ENCODE measurements at places on chromosomes 2 and 18. TPM values are rescaled to one million over a fixed set of nuclear protein-coding genes. Genes with fewer than 3 reads are reported as not detected.

CERKL gene
- total RNA-seq = 1.1 TPM

AMER3 gene
- total RNA-seq = 32.8 TPM

DNA sequence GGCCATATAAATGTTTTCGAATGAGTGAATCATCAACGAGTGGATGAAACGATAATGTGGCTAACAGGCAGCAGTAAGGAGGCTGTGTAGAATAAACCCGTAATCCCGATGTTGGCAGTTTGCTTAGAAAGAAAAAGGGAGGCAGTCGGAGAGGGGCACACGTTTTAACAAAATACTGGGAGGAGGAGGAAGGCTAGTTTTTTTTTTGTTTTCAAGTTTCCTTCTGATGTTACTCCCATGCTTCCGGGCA, 476 bp upstream of the MSH2 start:
- no peak for DNase-seq

DNA sequence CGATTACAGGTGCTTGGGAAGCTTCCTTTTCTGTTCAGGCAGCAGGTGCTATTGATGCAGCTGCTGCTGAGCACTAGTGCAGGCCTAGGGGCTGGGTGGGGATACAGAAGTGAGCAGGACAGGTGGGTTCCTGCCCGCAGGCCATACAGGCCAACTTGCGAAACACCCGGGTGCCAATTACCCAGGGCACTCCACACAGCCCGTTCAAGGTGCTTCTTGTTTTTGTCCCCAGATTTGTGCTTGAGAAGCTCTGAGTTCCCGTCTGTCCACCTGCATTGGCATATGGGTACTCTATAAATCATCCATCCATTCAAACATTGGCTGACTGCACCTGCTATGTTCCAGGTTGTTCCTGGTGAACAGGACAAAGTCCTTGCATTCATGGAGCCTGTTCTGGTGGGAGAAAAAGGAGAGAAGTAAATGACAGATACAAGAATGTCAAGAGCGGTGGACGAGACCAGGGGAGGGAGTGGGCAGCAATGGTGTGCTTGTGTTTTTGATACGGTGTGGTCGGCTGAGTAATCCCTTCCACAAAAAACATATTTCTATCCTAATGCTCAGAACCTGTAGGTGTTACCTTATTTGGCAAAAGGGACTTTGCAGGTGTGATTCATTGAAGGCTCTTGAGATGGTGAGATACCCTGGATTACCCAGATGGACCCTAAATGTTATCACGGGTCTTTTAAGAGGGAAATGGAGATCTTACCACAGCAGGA, 31.4 kb downstream of the SH3BP4 start:
- DNase-seq = no peak

Measured in occipital lobe (tissue), 3 donors.